ENCODE measurements at places on chromosomes 2 and 18. TPM values are rescaled to one million over a fixed set of nuclear protein-coding genes. Genes with fewer than 3 reads are reported as not detected.

The AKAIN1 gene
- total RNA-seq = not detected

DNA sequence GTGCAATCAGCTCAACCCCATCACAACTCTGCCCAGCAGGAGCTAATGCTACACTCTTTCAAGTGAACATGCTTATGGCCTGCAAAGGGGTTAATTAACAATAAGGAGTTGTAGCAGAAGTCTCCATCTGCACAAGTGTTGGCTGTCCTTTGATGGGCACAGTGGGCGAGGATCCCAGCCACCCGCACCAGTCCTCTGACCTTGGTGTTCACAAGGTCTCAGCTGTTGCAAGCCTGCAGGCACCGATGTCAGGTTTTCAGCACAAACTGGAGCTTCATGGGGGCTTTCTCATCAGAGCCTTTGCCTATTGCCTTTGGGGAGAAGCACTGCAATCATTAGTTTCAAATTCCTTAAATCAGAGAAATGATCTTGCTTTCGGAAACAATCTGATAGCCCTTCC, 60.9 kb upstream of the TMEM178A start:
- DNase-seq = no peak

DNA sequence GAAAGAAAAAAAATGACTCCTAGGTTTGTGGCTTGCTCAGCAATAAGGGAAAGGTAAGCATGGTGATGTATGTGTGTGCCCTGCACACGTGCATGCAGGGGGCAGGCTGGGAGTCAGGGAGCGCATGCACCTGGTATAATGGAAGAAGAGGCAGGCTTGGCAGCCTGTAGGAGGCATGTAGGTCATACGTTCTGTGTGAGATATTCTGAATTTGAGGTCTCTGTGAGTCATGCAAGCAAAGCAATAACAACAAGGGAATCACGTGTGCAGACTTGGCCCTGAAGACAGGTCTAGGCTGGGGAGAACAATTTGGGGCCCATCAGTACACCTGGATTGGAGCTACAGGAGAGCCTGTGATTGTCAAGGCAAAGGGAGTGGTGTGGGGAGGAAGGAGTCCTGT, 94.5 kb upstream of the TTC39C start:
- DNase-seq = no peak

The REG3A gene
- total RNA-seq = not detected

DNA sequence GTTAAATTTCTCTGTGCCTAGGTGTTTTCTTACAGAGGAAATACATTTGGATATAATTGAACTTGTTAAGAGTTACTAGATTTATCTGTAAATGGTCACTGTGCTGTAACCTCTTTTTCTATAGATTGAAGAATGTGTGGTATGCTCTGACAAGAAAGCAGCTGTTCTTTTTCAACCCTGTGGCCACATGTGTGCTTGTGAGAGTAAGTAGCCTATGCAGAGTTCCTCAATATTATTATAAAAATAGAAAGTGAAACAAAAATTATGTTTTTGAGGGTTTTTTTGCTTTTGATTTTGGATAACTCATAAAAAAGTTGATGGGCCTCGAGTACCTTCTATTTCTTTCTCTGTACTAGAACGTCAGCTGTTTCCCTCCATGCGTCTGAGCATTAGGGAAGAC, 112.4 kb downstream of the MIB1 start:
- DNase-seq = no peak

DNA sequence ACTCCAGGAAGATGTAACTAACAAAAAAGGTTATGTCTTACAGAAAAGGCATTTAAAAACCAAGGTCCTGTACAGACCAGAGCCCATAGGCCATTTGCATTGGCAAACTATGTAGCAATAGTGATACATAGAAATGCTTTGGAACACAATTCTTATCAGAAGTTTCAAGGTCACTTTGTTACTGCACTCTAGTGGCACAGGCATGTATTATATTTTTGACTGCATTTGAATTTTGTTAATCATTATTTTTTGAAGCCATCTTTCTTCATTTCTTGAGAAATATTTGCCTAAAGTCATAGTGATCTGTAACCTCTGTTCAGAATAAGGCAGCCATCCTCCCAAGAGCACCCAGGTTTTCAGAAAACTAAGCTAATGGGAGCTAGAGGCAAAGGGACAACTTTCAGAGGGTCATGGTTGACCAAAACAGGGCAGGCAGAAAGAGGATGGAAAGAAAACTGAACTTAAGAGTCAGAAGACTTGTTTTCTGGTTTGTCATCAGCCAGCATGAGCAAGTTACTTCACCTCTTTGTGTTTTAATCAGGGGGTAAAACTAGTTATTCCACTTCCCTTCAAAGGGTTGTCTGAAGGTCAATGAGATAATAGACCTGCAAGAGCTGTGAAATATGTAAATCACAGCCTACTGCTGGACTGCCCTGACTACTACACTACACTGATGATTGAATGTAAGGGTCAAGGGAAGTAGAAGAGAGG, 41.5 kb downstream of the SLC38A11 start:
- DNase-seq = no peak

The ABCG8 gene
- 0.11 TPM for total RNA-seq

GRCh38 chr2:44804406-44805265, 136.9 kb upstream of the SIX3 start:
- no peak for DNase-seq

GRCh38 chr2:206204710-206205109, 45.0 kb downstream of the EEF1B2 start:
- DNase-seq = no peak

GRCh38 chr2:229066121-229066715, 204.9 kb downstream of the PID1 start:
- DNase-seq = no peak

- DNase-seq = no peak
Observed at GRCh38 chr2:234840336-234840735, 111.5 kb upstream of the SH3BP4 start.

- DNase-seq = no peak
Observed at GRCh38 chr2:100145893-100146656, 3.7 kb upstream of the AFF3 start.

DNA sequence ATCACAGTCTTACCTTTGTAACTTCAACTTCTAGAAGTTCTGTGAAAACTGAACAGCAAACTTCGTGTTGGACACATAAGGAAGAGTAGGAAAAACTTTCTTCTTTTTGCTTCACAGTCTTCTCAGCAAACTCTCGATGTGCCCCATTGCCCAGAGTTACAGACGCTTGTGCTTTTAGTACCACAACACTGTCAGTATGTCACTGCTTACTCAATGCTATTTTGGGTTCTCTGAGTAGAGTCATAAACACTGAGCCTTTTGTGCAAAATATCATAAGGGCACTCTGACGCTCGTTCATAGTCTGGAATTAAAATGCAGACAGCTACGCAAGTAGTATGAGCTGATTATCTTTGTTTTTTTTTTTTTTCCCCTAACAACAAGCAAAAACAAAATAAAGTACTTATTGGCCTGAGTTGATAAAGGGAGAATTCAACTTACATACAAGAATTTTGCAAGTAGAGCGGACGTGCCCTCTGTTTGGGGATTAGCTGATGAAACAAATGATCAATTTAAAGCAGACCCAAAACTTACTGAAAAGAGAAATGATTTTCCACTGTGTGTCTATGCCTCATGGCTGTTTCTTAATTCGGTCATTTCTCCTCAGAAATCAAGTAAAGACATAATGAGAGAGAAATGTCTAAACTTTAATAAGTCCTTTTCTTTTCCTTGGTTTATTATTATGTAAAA, at the start of gene CDH19:
TSS of gene CDH19 (minus strand) at position 150 of the 687 bp plus-strand sequence. CDS start 31,886 bp downstream, outside the sequence.
- DNase-seq = no peak

- no peak for DNase-seq
Observed at GRCh38 chr2:196160101-196160500, 11.3 kb downstream of the STK17B start.

DNA sequence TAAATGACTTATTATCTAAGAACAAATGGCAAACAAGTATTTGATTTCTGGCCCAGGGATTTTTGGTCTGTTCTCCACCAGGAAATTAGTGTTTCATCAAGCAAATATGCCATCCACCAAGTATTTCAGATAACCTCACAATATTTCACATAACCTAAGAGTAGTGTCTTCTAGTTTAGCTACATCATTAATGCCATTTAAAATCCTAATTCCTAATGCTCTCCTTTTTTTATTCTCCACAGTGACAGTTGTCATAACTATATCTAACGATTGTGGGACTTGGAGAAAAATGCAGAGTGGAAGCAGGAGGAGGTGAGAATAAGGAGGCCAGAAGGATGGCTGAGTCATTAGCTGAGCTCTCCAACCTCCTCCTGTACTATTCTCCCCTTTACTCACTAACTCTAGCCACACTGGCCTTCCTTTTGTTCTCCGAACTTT, 58.5 kb upstream of the CTLA4 start:
- no peak for DNase-seq

The SERPINB7 gene
- total RNA-seq = not detected

The EGR4 gene
- total RNA-seq = not detected

DNA sequence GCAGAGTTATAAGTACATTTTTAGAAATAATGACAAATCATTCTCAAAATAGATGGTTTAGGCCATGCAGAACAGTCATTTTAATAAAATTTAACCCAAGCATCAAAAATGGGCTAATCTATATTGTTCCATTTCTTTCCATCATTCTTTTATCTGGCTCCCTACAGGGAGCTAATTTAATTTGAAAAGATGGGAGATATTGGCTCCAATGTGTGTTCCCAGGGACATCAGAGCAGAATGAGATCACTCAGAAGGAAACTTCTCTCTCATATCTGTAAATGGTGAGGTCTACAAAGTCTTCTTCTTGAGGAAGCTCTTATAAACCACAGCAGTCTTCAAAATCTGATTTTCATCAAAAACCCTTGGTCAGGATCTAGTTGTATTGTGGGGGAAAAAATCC, 119.4 kb upstream of the RAB6C start:
- DNase-seq = no peak

DNA sequence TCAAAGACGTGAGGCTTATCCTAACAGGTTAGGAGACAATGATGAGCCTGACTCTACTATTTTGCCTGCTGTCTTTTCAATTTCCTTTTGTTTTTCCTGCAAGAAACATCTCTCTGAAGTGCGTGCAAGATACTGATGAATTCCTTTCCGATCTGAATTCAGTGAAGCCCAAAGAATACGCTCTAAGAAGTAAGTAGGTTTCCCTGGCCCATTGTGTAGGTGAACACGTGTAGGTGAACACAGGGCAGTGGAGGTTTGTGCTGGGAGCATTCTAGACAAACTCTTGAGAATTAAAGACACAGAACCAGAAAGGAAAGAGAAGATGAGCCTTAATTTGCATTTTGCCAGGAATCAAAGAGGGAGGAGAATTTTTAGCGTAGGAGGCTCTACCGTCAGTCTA, 132.0 kb downstream of the ZNF532 start:
- no peak for DNase-seq

DNA sequence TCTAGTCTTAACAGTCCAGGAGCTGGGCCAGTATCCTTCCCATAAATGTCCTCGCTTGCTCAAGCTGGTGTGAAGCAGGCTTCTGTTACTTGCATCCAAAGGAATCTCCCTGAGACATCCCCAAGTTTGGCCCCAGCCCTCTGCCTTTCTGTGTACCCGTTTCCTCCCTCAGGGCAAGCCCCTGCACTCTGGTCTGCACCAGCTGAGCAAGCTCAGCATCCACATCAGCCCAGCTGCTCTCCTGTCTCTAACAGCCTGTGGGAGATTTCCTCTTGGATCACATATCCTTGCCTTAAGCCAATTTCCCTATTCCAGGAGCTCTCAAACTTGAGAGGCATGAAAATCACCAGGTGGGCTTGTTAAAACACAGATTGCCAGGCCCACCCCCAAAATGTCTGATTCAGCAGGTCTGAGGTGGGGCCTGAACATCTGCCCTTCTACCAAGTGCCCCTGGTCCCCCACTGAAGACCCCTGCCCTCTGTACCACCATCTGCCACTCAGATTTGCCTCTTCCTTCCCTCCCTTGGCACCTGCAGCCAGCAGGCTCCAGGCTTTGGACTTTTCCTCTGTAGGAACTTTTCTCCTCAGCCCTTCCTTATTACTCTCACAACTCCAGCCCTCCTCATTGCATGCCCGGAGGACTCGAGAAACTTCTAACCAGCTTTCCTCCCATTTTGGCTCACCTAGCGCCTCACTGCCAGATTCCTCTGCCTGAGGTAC, 32.1 kb downstream of the REEP1 start:
- no peak for DNase-seq

The PLGLB2 gene
- 1.4 TPM for total RNA-seq

DNA sequence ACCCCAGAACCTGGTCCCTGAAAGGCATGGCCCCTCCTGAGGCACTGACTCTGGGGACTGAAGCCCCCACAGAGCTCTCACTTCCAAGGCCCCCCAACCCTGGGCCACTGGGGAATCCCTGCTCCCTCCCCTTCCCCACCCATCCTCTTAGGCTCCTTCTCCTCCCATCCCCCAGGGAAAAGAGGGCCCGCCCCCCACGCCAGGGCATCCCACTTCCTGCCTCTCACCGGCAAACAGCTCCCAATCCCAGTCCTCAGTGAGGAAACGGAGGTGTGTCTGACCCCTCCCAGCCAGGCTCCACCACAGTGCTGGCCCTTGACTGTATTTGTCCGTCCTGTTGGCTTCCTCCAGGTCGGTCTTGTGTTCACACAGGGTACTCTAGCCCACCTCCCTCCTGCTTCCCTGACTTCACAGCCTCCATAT, 35.0 kb upstream of the PTMA start:
- DNase-seq = peak; percentile 74

DNA sequence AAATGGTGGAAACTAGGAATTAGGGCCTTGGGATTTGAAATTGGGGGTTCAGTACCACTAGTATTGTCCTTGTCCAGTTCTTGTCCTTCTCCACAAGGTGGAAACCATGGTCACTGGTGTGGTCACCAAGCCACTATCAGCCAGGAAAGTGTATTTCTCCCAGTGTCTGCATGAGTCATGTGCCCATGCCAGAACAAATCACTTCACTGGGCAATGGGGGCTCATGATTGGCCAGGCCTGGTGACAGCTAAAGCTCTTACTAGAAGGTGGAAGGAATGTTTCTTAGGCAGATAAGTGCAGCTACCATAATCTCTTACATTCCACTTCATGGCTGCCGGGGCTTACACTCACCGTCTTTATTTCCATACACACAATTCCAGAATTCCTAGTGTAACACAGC, 124.8 kb upstream of the TACR1 start:
- no peak for DNase-seq

DNA sequence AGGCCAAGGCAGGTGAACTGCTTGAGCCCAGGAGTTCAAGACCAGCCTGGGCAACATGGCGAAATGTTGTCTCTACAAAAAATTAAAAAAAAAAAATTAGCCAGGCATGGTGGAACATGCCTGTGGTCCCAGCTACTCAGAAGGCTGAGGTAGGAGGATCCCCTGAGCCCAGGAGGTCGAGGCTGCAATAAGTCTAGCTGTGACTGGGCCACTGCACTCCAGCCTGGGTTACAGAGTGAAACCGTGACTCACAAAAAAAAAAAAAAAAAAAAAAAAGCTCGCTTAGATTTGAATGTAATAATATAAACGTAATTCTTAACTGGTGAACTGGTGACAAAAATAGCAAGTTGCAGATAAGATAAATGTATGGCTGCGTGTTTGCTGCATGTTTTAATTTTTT, 56.5 kb downstream of the TFCP2L1 start:
- no peak for DNase-seq

The DNAJC5G gene
- 2.3 TPM for total RNA-seq

DNA sequence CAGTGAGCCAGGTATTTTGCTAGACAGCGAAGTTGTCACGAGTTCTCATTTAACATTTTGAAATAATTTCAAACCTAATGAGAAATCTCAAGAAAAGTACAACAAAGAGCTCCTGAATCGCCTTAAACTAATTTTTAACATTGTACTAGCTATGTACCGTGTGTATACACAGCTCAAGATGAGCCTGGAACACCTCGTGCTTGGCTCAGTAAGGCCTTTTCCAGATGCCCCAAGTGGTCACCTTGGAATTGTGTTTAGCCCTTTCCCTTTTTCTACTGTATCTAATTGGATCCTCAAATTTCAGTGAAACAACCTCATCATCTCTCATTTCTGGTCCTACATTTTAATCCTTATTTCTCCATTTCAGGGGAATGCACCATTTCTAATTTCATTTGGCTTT, 7.2 kb downstream of the PTPN4 start:
- DNase-seq = no peak

GRCh38 chr2:177285892-177286715, 21.6 kb upstream of the NFE2L2 start:
- no peak for DNase-seq

Data from Right ventricle myocardium superior (tissue), 1 donor.